HepG2 (cell line): ENCODE measurements at places on chromosomes 6 and 20.
A peak's percentile ranks its signal among the peaks of the same experiment; 100 is the strongest.

GRCh38 chr20:9389346-9389745, 125.0 kb upstream of the LAMP5 start:
- no peaks in the 10 kb centered on the region for H3K36me3 ChIP-seq
- no peaks in the 10 kb centered on the region for H3K4me1 ChIP-seq
- DNase-seq: no peak

GRCh38 chr6:102154176-102154575, 760.7 kb downstream of the GRIK2 start:
- H3K27me3 ChIP-seq: no peaks in the 10 kb centered on the region
- DNase-seq: no peak
- no peak overlapping the region for H3K4me3 ChIP-seq
- no peaks in the 10 kb centered on the region for H3K36me3 ChIP-seq

DNA sequence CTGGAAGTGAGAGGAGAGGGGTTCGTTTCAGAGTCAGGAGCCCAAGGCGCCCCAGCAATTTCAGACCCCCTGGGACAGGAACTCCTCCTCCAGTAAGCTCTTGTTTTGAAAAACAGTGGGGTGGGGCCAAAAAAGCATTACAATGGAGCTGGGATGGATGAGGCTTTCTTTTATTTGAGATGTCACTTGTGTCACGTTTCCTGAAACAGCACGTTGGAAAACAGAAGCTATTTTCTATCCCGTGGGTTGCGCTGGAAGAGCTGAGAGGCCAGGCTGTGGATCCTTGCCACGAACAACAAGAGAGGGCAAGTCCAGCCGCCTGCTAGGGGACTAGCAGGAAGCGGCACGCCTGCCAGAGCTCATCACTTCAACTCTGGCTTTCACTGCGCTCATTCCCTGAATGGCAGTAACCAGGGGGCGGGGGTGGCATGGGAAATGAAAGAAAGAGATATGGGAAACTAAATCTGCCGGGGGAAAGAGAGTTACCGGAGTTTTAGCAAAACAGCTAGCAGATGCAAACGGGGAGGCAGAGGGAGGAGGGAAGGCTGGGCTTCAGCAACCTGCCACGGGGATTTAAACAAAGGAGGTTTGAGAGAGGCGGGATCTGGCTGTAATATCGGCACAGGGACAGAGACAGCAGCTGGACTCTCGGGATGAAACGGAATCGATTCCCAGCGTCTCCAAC, 34.6 kb downstream of the GCNT2 start:
- H3K27ac ChIP-seq: no peak overlapping the region
- no peak overlapping the region for H3K4me3 ChIP-seq
- no peaks in the 10 kb centered on the region for H3K27me3 ChIP-seq

DNA sequence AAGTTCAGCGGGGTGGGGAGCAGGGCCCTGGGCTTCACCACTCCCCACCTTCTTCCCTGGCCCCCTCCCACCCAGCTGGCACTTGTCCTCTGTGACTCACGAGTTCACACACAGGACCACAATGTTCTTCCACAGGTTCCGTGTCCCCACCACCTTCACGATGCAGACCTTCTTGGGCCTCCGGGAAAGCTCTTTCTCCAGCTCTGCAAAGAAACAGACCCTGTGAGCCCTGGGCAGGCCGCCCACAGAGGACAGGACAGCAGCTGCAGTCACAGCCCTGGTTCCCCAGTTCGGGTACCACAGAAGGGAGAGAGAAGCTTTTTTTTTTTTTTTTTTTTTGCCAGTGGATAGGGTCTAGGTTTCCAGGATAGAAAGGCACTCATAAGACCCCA, 30.9 kb downstream of the PSMG4 start:
- H3K27ac ChIP-seq: no peak overlapping the region
- H3K4me1 ChIP-seq: no peaks in the 10 kb centered on the region
- no peaks in the 10 kb centered on the region for H3K27me3 ChIP-seq
- DNase-seq: no peak

DNA sequence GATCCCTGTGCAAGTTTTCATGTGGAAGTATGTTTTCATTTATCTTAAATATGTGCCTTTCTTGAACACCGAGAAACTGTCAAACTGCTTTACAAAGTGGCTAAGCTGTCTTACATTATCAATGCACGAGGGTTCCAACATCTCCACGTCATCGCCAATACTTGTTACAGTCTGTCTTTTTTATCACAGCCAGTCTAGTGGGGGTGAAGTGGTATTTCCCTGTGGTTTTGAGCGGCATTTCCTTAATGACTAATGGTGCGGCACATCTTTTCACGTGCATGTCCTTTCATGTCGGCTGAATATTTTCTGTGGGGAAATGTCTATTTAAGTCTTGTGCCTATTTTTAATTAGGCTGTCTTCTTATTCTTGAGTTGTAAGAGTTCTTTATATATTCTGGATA, 280.4 kb downstream of the FOXC1 start:
- no peak overlapping the region for H3K4me3 ChIP-seq
- no peaks in the 10 kb centered on the region for H3K27me3 ChIP-seq
- H3K27ac ChIP-seq: no peak overlapping the region
- H3K36me3 ChIP-seq: peaks cover 13% of the 10 kb centered on the region; the same call in 2 of the 3 replicates
- peaks cover 9% of the 10 kb centered on the region for H3K4me1 ChIP-seq
- DNase-seq: no peak

DNA sequence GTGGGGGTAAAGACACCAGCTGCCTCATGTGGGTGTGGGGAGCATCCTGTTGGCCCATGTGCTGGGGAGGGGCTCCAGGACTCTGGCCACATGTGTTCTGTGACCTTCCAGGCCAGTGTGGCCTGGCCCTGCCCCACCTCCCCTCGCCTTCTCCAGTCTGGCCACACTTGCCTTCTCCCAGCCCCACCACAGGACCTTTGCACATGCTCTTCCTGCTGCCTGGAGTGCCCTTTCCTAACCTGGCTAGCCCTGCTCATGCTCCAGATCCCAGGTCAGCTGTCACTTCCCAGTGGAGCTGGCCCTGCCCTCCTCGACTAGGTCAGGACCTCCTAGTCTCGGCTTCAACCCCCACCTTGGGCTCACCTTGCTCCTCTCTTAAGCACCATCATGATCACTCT, 183.8 kb downstream of the CDH4 start:
- no peak overlapping the region for H3K4me3 ChIP-seq
- peaks cover 55% of the 10 kb centered on the region for H3K27me3 ChIP-seq
- DNase-seq: no peak
- no peaks in the 10 kb centered on the region for H3K4me1 ChIP-seq
- no peak overlapping the region for H3K27ac ChIP-seq

GRCh38 chr20:2798814-2799213, 1.6 kb downstream of the CPXM1 start:
- H3K4me3 ChIP-seq: no peak overlapping the region
- no peak for DNase-seq
- peaks cover 10% of the 10 kb centered on the region for H3K4me1 ChIP-seq
- H3K27ac ChIP-seq: no peak overlapping the region

GRCh38 chr20:4465212-4465611, 256.5 kb upstream of the PRND start:
- H3K4me1 ChIP-seq: no peaks in the 10 kb centered on the region
- no peak for DNase-seq
- no peak overlapping the region for H3K27ac ChIP-seq
- no peak overlapping the region for H3K4me3 ChIP-seq
- no peaks in the 10 kb centered on the region for H3K36me3 ChIP-seq

DNA sequence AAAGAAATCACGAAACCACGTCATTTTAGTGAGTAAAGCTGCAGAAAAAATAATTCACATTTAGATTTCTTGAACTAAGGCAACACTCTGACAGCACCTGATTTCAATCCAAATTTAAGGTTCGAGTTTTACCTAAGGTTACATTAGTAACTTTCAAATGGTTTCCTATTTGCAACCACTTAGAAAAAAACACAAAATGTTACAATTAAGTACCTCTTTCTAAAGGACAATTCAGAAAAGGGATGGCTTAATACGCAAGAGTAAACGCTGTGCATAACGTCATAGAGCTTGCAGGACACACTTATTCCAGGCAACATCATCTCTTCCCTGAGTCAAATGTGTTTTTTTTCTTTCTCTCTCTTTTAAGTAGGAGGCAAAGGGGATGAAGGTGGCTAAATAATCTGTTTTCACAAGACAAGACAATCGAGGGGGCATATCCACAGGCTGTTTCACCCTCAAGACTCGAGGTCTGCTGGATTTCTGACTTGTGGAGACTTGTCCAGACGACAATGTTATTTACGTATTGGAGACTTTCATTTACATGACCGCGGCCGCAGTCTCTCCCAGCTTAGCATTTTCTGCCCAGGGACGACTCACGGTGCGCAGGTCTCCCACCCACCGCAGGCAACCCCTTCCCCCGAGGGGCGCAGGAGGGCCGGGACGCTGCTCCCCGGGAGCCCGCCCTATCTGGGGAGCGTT, 86.0 kb downstream of the SESN1 start:
- peaks cover 45% of the 10 kb centered on the region for H3K4me1 ChIP-seq
- peak overlapping the region; percentile 77 for H3K27ac ChIP-seq
- peak; percentile 44 for DNase-seq
- H3K27me3 ChIP-seq: no peaks in the 10 kb centered on the region
- no peaks in the 10 kb centered on the region for H3K36me3 ChIP-seq

DNA sequence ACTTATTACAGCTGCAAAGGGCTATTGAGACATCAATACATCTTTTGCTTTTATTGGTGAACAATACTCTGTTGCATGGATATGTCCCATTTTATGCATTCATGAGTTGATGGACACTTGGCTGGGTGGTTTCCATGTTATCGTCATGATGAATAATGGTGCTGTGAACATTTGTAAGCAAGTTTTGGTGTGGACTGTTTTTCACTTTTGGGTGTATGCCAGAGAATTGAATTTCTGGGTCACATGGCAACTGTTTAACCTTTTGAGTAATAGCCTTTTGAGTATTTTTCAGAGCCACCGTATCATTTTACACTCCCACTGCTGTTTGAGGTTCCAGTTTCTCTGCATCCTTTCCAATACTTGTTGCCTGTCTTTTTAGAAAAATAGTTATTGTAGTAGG, 107.0 kb downstream of the JARID2 start:
- H3K27me3 ChIP-seq: no peaks in the 10 kb centered on the region
- H3K27ac ChIP-seq: no peak overlapping the region
- H3K36me3 ChIP-seq: peaks cover 2% of the 10 kb centered on the region; the same call in 1 of the 2 replicates
- DNase-seq: no peak

- no peaks in the 10 kb centered on the region for H3K36me3 ChIP-seq
- peak; percentile 16 for DNase-seq
- H3K4me1 ChIP-seq: peaks cover 6% of the 10 kb centered on the region; the same call in 1 of the 2 replicates
- no peak overlapping the region for H3K27ac ChIP-seq
- no peaks in the 10 kb centered on the region for H3K27me3 ChIP-seq
- H3K4me3 ChIP-seq: no peak overlapping the region
Measured at GRCh38 chr6:50655848-50656453, 57.4 kb upstream of the TFAP2D start.

DNA sequence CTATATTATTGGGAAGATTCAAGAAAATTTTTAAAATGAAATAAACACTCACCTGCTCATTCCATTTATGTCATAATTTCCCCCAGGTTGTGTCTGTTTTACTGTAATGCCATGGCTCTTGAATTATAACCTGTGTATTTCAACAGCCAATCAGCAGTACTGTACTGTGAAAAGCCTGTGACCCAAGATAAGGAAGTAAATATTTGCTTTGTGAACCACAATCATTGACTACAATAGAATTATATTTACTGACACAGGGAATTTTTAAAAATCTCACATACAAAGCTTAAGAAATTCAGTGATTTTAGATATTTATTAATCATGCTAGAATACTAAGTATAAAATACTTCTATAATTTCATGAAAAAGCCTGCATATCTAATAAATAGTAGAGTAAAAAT, 6.0 kb downstream of the RGS17 start:
- no peak overlapping the region for H3K4me3 ChIP-seq
- peaks cover 31% of the 10 kb centered on the region; the same call in 2 of the 3 replicates for H3K27me3 ChIP-seq
- H3K36me3 ChIP-seq: no peaks in the 10 kb centered on the region
- no peak overlapping the region for H3K27ac ChIP-seq

- H3K27ac ChIP-seq: no peak overlapping the region
- H3K27me3 ChIP-seq: no peaks in the 10 kb centered on the region; the same call in 2 of the 3 replicates
- no peak overlapping the region for H3K4me3 ChIP-seq
- no peaks in the 10 kb centered on the region for H3K4me1 ChIP-seq
- DNase-seq: no peak
Measured at GRCh38 chr20:53098621-53099020, 126.5 kb downstream of the TSHZ2 start.
